ENCODE measurements at places on chromosomes 11 and 22.

DNA sequence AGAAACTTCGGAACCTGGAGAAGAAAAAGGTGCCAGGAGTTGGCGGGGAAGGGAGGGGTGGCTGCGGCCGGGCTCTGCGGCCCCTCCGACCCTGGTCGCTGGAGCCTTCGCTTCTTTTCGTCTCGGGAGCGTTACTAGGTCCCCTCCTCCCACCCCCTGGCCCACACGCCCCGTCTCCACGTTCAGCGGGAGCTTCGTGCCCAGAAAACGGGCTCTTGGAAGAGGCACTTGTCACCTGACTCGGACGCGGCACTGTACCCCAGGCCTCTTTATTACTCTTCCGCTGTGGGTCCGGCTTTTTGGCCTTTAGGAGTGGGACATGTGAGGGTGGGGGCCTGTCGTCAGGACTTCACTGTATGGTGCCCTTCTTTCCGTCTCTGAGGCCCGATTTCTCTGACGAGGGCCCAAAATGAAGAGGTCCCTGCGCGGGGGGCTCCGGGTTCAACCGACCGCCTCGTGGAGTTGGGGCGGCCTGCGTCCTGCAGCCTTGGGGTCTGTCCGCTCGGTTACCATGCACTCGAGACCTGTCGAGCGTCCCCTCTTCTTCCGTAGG lies 1.2 kb downstream of the CAPRIN1 start:
- no peak for DNase-seq

GRCh38 chr11:27312110-27312509 lies 50.9 kb downstream of the CCDC34 start:
- no peak for DNase-seq

GRCh38 chr22:45413368-45414211 lies at the start of the genes RIBC2 and SMC1B:
TSS of gene RIBC2 (plus strand) at chr22:45413693. CDS start at chr22:45413887, 194 bp downstream.
TSS of gene SMC1B (minus strand) at chr22:45413599. CDS start at chr22:45413567, 32 bp downstream.
- DNase-seq: no peak

GRCh38 chr11:43921561-43922294 lies 20.7 kb upstream of the C11orf96 start:
- no peak for DNase-seq

DNA sequence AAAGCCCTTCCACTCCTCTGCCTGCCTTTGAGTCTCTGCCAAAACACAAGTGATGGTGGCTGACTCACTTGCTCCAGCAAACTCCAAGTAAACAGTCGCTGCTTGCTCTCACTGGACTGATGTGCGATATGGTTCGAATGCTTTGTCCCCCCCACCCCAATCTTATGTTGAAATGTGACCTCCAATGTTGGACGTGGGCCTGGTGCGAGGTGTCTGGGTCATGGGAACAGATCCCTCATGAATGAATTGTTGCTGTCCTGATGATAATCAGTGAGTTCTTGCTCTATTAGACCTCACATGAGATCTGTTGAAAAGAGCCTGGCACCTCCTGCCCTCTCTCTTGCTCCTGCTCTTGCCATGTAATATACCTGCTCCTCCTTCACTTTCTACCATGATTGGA lies 747.9 kb downstream of the OPCML start:
- DNase-seq: no peak

DNA sequence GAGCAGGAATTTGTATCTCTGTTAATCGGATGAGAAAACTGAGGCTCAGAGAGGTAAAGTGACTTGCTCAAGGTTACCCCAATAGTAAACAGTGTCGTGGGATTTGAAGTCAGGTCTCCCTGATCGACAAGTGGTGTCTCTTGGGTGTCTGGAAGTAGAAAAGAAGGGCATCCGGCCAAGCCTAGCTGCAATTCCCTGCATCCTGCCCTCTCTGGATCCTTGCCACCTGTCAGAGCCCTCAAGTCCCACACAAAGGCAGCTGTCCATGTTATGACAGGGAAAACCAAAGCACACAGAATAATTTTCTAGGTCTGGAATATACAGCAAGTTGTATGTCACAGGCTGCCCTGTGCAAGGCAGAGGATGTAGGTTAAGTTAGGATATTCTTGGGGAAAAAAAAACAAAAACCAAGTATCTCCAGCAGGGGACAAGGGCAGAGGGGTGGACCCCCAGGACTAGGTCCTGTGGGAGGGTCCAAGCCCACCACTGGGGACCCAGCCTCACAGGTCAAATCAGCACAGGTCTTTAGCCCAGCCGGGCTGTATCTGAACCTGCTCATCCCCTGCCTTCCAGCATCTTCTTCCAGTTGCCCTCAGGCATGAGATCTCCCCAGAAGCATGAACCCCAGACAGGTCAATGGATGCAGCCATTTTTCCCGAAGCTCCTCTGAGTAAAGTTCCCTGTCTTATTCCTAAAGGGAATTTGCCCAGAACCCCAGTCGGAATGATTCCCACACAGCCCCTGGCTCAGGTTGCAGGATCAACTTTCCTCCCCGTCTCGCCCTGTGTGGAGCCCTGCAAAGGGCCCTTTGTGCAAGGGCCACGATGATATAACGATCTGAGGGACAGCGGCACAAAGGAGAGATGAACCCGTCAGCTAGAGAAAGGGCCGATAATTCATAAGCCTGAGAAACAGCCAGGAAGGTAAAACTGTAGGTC lies 15.0 kb downstream of the USH1C start:
- DNase-seq: no peak
